A549 treated with CORT108297 at 1 μM for 4 hours (cell line): ENCODE measurements at places on chromosomes 4 and X. TPM values are rescaled to one million over a fixed set of nuclear protein-coding genes. Genes with fewer than 3 reads are reported as not detected.

The CDX4 gene
- not detected in 5 replicates for total RNA-seq

The DUX4 gene
- not detected in 5 replicates for total RNA-seq

The AMTN gene
- total RNA-seq: 0.20 TPM in 1 of 5 replicates, not detected in the others

The UGT2B11 gene
- 0.05 to 0.16 TPM (median 0.07 TPM) in 5 replicates for total RNA-seq

The GAGE2A gene
- total RNA-seq: not detected in 5 replicates
